Activated CD4-positive, CD25-positive, alpha-beta regulatory T cell treated with anti-CD3 and anti-CD28 coated beads, Interleukin-2, amount 50 U/mL, for 72 hours (primary cell): ENCODE measurements at places on chromosomes 1 and 21.

GRCh38 chr1:18537386-18538306 lies 56.9 kb downstream of the KLHDC7A start:
- DNase-seq, result no peak

DNA sequence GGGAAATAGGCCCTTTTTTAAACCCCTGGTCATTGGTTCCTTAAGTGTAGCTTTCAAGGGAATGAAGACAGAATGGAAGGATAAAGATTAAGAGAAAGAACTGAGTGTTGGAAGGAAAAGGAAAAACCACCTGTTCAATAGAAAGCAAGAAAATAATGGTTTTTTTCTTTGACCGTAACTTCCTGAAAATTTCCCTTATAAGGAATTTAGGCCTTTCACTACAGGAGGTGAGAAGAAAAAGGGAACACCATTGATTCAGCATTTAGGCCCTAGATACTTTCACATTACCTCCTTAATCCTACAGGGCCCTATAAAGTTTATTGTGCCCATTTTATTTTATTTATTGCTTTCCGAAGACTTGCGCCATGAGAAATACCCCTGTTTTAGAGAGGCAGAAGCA lies 18.9 kb downstream of the KPNA6 start:
- DNase-seq, result no peak

GRCh38 chr1:225608014-225608796 lies 44.7 kb downstream of the ENAH start:
- no peak for DNase-seq

DNA sequence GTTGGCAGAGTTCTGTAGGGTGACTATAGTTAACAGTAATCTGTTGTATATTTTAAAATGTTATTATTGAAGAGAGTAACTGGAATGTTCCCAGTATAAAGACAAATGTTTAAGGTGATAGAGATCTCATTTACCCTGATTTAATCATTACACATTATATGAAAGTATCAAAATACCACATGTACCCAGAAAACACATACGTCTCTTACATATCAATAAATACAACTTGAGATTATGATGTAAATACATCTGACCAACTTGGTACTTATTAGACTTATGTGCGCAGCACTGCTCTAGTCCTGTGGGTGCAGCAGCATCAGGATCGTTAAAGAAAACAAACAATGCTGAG lies 670 bp upstream of the PARK7 start:
- no peak for DNase-seq

DNA sequence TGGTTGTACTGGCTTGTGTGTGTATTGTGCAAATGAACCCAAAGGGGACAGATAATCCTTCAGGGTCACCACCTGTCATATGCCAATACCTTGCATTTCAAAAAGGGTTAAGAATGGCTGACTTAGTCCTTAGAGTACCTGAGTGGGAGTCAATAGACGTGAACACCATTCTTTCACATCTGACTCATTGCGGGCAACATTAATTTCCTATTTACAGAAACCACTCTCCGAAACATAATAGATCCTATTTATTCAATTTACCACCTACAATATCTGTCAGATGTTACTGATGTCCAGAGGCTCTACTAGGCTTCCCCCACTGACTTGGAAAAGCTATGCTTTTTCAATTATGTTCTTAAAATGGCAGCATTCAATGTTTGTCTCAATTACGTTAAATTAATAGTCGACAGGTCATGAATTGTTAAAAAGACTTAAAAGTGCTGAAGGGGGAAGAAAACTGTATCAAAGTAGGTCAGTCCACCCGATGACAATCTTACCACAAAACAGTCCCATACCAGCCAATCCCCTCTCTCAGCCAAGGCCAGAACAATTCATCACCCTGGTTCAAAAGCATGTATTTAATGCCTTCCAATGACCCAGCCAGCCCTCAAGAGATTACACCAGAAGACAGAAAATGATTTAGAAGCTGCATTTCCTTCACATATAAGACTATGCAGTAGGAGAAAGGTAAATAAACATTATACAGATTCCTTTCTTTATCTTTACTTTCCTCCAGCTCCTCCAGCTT lies 48.6 kb upstream of the PLA2G2C start:
- no peak for DNase-seq

DNA sequence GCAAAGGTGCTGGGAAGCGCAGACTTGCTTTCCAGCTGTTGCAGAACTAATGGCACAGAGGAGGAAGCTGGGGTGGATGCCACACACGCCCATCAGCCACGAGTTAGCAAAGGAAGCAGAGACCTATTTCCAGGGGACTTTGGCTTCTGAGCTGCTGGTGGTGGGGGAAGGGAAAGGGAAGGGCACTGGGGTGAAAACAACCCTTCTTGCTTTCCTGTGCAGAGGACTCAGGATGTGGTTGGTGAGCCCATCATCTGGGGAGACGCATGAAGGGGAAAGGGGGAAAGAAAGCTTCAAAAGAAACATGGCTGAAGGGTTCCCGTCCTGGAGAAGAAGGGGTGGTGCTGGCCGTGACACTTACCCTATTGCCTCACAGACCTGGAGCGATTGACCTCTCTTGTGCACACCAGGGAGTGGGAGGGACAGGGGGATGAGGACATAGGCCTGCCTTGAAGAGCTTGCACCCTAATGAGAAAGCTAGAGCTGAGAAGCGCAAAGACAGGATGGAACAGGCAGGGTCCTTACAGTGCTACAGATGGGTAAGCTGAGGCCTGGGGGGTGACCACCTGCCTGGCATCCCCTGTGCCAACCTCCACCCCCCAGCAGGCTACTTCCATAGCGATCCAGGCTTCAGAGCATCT lies 140.8 kb upstream of the RAB4A start:
- DNase-seq, result no peak

GRCh38 chr1:22886211-22886610 lies 86.5 kb downstream of the LACTBL1 start:
- no peak for DNase-seq

DNA sequence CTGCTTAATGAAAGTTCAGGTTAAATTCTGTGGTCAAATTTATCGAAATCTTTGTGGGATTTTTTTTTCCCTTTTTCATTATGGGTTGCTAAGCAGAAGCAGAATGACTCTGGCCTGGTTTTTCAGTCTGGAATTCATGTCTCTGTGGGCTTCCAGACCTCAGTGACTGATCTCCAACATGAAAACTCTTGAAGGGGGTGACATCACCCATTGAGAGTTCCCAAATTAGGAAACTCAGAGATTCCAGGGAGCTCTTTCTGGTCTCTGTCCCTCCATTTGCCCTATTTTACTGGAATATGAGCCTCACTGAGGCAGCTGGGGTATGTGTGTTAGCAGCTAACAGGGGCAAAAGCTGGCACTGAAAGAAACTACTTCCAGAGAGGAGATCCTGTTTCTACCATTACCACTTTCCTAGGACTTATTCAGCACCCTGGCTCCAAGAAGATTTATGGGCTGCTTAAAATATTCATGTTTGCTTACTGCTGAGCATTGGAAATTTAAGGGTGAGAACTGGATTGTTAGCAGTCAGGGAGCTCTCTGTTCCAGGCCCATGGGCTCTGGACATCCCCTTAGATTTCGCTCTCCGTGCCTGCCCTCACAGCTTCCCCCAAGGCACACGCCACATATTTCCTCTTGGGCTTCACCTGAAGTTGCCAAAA lies 203.4 kb upstream of the SPAG17 start:
- DNase-seq, result no peak

DNA sequence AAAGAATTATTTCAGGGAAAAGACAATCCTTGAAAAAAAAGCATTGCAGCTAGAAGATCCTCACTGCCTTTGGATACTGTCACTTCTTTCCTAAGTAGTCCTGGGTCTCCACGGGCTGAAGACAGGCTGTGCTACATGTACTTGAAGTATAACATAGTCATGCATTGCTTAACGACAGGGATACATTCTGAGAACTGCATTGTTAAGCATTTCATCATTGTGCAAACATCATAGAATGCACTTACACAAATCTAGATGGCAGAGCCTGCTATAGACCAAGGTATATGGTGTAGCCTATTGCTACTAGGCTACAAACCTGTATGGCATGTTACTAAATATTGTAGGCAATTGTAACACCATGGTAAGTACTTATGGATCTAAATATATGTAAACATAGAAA lies 54.0 kb downstream of the KIAA0040 start:
- no peak for DNase-seq

DNA sequence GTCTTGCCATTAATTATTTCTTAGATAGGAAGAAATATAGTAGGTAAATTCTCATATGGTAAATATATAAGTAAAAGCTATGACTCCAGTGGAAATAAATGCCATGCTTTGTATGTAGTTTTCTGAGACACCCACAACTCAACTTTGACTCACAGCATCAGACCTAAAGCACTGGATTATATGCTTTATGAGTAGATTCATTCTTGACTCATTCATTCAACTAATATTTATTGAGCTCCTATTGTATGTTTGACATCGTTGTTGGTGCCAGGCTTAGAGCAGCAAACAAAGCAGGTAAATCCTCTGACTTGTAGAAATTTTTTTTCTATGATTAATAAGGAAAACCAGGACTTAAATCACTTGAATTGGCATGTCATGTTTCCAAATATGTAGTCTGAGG lies 211.4 kb downstream of the PTPRC start:
- no peak for DNase-seq

- no peak for DNase-seq
These were observed 42.1 kb downstream of the TMCO4 start for GRCh38 chr1:19757641-19758040.

DNA sequence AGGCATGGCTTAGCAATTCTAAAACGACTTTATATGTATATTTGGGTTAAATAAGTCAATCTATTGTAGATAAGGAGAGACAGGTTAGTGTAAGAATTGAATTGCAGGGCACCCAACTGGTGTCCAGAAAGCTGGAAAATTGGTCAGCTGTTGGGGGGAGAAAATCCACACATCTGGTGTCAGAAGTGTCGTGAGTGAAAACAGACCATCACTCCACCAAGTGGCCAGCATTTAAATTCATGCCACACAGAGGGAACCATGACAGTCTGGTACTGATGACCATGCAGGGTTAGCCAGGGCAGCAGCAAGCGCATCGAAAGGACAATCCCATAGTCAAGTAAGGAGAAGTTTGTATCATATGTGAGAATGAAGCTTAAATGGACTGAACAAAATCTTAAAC lies 11.7 kb downstream of the LAX1 start:
- no peak for DNase-seq

GRCh38 chr1:147603986-147604385 lies 62.7 kb downstream of the BCL9 start:
- no peak for DNase-seq

DNA sequence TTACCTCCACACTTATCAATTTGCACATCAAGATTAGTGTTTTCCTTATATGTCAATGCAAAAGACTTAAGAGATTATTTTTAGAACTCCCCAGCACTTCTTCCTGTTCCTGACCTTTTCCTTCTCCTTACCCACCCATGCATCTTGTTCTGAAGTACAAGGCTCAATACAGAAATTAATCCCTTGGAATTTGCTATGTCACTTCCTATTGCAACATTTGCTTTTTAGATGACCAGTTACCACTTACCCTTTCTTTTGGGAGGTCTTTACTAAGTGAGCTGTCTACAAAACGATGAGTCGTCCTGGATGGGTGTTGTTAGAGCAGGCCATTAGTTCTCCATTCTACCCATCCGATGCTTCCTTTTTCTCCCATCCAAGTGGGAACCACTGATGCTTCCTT lies 221.2 kb downstream of the FMN2 start:
- DNase-seq, result no peak

- no peak for DNase-seq
These were observed 79.5 kb downstream of the TNFSF18 start for GRCh38 chr1:172971241-172971640.

DNA sequence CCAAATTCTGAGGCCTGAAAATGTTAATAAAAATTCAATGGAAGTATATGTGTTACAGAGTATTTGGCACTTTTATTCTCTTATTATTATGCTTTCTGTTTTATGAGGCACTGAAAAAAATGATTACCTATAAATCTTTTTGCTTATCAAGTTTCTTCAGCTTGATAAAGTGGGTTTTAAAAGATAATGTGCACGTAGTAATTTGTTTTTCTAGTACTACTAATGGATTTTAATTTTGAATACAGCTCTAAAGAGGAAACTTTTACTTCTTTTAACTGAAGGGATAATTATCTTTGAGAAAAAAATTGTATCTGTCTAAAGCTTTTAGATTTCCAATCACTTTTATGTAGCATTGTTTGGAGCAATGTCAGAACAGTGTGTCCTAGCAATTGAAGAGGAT lies 211.4 kb upstream of the L1TD1 start:
- no peak for DNase-seq

- no peak for DNase-seq
These were observed 426.8 kb upstream of the ADAMTS5 start for GRCh38 chr21:27393726-27394125.
